Cerebellum (tissue), 4 donors: ENCODE measurements at places on chromosomes 7 and 10.

- no peak for DNase-seq
Observed at GRCh38 chr7:116967254-116967922, 14.1 kb downstream of the ST7 start.

DNA sequence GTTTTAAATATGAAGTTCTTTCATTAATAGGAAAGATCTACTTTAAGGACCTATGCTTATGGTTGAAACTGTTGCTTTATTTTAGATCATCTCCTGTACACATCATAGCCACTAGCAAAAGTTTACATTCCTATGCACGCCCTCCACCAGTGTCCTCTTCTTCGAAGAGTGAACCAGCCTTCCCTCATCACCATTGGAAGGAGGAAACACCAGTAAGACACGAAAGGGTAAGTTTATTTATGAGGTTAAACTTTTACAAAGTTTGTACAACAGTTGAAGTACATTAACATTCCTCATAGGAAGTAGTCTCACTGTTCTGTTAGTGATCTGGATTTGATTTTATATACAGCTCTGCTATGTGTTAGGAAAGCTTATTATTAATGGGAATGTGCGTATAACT lies 16.9 kb downstream of the HBP1 start:
- no peak for DNase-seq

DNA sequence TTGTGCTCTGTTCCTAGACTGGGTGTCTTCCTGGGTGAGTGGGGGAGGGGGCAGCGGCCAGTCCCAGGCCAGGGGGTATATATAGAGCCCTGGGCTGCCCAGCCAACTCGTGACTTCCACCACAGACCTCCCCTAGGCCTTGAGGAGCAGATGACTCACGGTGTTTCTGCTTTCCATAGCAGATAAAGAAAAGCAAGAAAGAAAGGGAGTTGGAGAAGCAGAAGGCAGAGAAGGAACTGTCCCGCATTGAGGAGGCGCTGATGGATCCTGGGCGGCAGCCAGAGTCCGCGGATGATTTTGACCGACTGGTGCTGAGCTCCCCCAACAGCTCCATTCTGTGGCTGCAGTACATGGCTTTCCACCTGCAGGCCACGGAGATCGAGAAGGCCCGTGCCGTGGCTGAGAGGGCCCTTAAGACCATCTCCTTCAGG lies 10.1 kb downstream of the CALHM2 start:
- no peak for DNase-seq

GRCh38 chr7:114821030-114821900 lies 100.6 kb upstream of the MDFIC start:
- DNase-seq, result no peak

DNA sequence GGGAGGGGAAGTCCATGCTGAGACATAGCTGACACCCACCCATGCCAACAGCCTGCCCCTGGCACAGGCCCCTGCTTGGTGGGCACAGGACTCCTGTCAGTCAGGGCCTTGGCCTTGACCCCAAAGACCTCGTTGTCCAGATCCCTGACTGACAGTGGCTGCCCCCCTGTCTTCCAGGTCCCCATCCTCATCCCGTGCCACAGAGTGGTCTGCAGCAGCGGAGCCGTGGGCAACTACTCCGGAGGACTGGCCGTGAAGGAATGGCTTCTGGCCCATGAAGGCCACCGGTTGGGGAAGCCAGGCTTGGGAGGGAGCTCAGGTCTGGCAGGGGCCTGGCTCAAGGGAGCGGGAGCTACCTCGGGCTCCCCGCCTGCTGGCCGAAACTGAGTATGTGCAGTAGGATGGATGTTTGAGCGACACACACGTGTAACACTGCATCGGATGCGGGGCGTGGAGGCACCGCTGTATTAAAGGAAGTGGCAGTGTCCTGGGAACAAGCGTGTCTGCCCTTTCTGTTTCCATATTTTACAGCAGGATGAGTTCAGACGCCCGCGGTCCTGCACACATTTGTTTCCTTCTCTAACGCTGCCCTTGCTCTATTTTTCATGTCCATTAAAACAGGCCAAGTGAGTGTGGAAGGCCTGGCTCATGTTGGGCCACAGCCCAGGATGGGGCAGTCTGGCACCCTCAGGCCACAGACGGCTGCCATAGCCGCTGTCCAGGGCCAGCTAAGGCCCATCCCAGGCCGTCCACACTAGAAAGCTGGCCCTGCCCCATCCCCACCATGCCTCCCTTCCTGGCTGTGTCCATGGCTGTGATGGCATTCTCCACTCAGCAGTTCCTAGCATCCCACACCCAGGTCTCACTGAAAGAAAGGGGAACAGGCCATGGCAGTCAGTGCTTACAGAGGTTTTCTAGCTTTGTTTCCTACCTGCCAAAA lies 197.2 kb downstream of the EBF3 start:
- DNase-seq, result no peak
